ENCODE measurements at places on chromosomes 3 and 15. TPM values are rescaled to one million over a fixed set of nuclear protein-coding genes. Genes with fewer than 3 reads are reported as not detected.

Gene ATP2C1
- 64.9 TPM for total RNA-seq

Gene ATP8B4
- total RNA-seq: 0.61 TPM

Gene TRIM42
- total RNA-seq: not detected

Gene TRAT1
- total RNA-seq: not detected

Gene ALG1L2
- 0.94 TPM for total RNA-seq

Gene ICE2
- 76.3 TPM for total RNA-seq

Gene PLCH1
- 17.8 TPM for total RNA-seq

Gene CCR9
- not detected for total RNA-seq

- no peak for DNase-seq
Observed at GRCh38 chr3:141471160-141471559, 15.7 kb upstream of the RASA2 start.

GRCh38 chr15:63238796-63239195 lies 38.6 kb upstream of the APH1B start:
- DNase-seq: no peak

DNA sequence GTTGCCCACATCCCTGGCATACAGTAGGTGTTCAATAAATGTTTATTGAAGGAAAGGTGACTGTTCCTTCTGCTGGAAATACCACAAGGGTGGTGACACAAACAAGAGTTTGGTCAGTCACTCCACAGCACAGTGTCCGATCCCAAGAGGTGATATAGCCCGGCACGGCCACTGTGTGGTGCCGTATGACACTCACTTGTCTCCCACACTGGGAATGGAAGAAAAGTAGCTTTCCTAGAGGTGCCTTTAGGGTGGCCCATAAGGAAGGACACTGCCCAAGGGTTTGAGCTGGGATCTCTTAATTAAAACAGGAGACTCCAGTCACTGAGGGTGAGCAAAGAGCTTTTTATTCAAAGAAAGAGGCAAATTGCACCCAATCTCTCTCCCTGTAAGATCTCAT lies 40.5 kb downstream of the TGM4 start:
- DNase-seq: no peak

- DNase-seq: no peak
Observed at GRCh38 chr15:59379531-59379930, 6.9 kb upstream of the MYO1E start.

GRCh38 chr3:142596726-142597088 lies 514 bp downstream of the PLS1 start:
- DNase-seq: no peak

DNA sequence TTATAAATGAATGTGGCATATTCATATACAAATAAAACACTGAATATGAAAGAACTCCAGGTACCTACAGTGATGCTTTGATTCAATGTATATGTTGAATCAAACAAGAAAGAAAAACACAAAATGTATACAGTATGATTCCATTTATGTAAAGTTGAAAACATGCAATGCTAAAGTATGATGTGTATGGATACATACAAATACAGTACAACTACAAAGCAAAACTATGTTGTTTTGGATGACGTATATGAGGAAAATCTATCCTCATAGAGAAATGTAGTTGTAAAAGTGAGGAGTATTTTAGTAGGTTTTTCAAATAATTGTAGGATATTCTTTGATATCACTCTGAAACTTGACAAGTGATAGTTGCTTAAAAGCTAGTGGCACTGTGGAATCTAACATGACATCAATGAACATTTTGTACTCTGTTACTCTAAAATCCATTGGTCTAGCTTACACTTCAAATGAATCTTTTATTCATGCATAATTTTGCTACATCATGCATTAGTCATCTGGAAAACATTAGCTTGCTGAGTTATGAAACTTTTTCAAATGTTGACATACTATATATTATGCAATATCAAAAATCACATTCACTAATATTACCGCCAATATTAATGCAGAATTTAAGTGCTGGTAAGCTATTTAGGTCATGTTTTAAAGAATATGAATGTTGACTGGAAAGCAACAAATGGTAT lies 278.1 kb upstream of the CHRNA7 start:
- no peak for DNase-seq

- no peak for DNase-seq
Observed at GRCh38 chr15:62566248-62566647, 401.2 kb upstream of the C2CD4B start.

DNA sequence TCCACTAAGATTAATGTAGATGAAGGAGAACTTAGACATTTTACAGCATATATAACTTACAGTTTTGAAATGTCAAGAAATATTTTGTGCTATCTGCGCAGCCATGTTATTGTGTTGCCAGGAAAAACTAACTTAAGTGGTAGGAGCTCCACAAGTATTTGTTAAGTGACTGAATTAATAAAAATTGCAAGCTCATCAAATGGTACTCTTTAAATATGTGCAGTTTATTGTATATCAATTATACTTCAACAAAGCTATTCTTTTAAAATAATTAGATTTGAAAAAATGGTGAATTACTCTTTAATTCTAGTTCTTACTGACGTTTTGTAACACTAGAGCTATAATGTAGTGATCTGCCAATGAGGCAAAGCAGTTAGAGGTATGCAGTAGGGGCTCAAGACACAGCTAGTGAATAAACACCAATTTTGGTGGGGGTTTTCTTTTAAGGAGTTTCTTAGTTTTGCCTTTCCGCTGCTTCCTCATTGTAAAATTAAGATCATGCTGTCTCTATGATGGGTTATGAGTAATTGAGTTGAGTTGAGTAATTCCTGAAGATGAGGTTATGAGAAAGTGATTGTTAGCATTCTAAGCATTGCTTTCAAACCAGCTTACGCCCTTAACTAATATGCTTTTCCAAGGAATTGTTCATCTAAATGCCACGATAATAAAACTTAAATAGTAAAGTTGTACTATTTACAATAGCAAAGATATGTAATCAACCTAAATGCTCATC lies 10.9 kb upstream of the LXN start:
- no peak for DNase-seq

DNA sequence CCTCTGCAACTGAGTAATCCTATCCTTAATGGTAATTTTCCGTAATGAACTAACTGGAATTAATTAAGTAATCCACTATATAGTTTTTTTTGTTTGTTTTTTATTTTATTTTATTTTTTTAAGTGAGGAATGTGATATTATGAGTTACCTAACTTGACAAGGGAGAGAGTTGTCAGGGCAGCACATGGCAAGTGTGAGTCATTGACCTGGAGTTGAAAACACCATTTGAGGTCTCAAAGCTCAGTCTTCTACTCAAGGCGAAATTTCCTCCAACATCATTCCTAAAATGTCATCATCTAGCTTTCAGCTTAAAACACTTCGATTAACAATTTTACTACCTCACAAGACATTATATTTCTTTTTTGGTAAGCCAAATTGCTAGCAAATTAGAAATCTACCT lies 87.8 kb downstream of the NECTIN3 start:
- no peak for DNase-seq

DNA sequence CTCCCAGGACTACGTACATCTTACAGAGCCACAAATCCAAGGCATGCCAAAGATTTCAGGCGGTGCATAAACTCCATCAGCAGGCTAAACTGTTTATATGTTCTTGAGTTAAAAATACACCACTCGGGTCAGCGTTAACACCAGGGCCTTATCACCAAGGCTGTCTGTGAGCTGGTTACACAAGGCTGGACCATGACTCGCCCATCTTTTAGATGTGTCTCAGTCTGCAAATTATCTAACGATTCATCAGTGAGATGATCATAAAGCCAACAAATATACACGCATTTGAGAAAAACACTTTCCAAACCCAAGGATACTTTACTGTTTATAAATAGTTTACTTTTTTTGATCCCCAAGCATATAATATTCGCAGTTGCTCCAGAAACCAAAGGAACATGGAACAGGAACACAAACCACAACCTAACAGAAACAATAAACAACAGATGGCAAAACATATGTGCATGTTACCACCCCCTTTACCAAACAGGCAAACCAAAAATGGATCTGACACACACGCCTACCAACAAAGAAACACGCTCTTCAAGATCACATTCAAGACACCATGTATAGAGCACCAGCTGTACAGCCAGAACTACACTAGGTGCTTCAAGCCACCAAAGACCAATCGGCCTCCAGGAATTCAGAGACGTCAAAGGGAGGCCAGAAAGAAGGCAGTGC lies 15.4 kb downstream of the LRIG1 start:
- no peak for DNase-seq

GRCh38 chr3:189718215-189718614 lies 87.0 kb downstream of the TP63 start:
- no peak for DNase-seq

DNA sequence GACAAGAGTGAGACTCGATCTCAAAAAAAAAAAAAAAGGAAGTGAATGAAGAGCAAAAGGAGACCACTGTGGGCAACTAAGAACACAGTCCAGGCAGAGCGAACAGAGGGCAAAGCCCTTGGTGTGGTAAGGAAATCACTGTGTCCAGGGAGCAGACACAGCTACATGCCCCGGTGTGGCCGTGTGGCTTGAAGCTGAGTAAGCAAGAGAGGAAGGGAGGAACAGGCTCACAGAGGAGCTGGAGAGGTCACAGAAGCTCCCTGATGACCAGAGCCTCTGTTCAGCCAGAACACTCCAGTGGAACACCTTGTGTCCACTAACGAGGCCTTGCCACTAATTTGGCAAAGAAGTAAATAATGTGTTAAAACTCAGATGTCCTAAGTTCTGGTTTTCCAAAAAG lies 60.6 kb upstream of the GATA2 start:
- no peak for DNase-seq

DNA sequence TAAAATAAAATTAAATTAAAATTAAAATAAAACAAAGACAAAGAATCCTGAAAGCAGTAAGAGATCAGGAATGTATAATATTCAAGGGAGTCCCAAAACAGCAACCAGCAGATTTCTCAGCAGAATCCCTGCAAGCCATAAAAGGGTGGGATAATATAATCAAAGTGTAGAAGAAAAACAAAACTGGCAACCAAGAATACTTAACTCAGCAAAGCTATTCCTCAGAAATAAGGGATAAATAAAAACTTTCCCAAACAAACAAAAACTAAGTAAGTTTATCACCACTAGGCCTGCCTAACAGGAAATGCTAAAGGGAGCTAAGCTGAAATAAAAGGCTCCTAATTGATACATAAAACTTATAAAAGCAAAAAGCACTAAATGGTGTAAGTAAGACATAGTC lies 29.8 kb downstream of the THBS1 start:
- DNase-seq: no peak

DNA sequence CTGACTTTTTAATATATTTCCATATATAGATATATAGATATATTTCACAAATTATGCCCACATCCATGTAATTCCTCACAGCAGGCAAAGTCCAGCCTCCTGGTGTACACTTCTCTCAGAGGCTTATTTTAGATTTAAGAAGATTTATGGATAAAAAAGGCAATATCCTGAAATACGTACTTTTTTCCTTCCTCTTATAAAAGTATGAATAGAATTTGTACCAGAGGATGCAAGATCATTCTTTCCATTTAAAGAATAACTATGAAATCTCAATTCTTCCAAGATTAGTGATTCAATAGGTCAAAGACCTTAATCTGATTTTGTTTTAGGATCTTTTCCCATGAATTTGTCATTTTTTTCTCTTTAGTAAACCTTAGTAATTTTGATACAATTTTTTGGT lies 597.9 kb upstream of the TBL1XR1 start:
- DNase-seq: no peak

- no peak for DNase-seq
Observed at GRCh38 chr3:99711351-99711750, 73.0 kb downstream of the COL8A1 start.

- DNase-seq: no peak
Observed at GRCh38 chr3:58388550-58389091, 45.0 kb downstream of the PDHB start.

DNA sequence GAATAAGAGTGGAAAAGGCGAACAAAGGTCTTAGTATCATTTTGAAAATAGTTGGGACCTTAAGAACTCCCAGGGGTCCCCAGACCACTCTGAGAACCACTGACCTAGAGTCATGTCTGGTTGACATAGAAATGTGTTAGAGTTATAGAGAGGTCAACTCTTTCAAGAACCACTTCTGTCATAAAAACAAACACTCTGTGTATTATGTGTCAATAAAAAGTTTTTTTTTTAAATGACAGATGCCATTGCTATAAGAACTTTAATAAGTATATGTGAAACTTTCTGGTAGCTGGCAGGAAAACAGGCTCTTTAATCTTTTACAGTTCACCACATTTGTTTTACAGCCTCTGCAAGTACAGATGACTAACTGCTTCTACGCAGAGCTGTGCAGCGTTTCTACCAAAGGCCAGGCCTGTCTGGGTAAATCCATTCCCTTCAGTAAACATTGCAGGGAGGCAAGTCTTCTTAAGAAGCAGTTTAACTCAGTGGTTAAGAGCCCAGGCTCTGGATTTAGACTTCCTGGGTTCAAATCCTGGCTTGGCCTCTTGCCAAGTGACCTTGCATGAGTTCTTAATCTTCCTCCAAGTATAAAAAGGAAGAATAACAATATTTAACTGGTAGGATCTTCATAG lies 56.6 kb downstream of the RFTN1 start:
- DNase-seq: no peak

GRCh38 chr3:167863811-167864551 lies 128.5 kb downstream of the SERPINI1 start:
- DNase-seq: no peak

- DNase-seq: no peak
Observed at GRCh38 chr3:74630602-74631001, 16.1 kb upstream of the CNTN3 start.

GRCh38 chr3:12586403-12586802 lies 29.5 kb downstream of the MKRN2 start:
- DNase-seq: no peak

DNA sequence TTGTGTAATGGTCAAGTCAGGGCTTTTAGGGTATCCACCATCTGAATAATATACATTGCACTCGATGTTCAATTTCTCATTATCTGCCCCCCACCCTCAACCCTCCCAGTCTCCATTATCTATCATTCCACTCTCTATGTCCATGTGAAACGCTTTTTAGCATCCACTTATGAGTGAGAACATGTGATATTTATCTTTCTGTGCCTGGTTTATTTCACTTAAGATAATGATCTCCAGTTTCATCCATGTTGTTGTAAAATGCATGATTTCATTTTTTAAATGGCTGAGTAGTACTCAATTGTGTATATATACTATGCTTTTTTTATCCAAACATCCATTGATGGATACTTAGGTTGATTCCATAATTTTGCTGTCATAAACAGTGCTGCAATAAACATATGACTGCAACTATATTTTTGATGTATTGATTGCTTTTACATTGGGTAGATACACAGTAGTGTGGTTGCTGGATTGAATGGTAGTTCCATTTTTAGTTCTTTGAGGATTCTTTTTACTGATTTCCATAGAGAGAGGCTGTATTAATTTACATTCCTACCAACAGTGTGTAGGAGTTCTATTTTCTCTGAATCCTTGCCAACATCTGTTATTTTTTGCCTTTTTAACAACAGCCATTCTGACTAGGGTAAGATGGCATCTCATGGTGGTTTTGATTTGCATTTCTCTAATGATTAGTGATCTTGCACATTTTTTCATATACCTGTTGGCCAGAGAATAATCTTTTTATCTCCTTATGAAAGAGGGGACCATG lies 332.9 kb upstream of the TGFBR2 start:
- no peak for DNase-seq

DNA sequence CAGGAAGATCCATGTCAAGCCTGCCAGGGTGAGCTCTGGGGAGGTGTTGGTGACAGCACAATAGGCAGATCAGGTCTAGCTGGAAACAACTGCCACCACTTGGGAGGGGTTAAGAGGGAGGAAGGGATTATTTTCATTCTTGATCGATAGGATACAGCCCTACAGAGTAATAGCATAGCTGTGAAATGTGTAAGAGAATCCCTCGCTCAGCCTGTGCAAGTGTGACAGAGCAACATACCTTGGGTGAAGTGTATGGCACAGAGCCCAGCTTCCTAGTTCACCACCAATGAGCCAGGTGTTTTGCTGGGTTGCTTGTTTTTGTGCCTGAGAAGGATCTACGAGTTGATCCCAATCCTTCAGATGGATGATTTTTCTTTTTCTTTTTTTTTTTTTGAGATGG lies 9.2 kb upstream of the DCUN1D1 start:
- DNase-seq: no peak
